Activated CD8-positive, alpha-beta T cell treated with anti-CD3 and anti-CD28 coated beads, Interleukin-2, amount 10 ng/mL, durations not matched to agents 7 days and 5 days (primary cell): ENCODE measurements at places on chromosomes 3 and 15. TPM values are rescaled to one million over a fixed set of nuclear protein-coding genes. Genes with fewer than 3 reads are reported as not detected.

- no peak for DNase-seq
These were observed 25.7 kb upstream of the CLDN16 start for GRCh38 chr3:190362258-190362657.

SETD2 gene
- 48.1 TPM for total RNA-seq

EOGT gene
- total RNA-seq = 9.4 TPM

CPEB1 gene
- 0.29 TPM for total RNA-seq

DNA sequence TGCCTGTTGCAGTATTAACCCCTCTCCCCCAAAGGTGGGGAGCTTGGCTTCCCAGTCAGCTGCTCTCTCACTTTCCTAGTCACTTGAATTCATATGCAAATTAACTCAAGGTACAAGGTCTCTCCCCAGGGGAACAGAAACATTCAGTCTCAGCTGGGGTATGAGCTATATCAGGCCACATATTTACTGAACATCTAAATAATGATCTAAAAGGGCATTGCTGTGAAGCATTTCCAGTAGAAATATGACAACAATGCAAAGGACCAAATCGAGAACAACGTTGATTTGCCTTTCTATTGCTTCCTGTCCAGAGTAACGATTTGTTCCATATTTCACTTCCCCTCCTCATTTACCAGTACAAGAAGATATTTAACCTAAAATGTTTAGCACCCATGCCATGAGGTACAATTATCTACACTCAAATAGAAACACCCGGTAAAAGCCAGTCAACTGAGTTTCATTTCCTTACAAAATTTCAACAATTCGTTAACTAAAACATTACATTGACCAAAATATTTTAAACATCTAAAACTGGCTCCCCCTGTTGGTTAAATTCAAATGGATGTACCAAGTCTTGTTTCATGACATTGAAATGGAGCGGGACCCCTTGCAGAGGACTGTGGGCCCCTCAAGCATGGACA is 36.5 kb upstream of the KLHL6 start:
- DNase-seq = no peak

DNA sequence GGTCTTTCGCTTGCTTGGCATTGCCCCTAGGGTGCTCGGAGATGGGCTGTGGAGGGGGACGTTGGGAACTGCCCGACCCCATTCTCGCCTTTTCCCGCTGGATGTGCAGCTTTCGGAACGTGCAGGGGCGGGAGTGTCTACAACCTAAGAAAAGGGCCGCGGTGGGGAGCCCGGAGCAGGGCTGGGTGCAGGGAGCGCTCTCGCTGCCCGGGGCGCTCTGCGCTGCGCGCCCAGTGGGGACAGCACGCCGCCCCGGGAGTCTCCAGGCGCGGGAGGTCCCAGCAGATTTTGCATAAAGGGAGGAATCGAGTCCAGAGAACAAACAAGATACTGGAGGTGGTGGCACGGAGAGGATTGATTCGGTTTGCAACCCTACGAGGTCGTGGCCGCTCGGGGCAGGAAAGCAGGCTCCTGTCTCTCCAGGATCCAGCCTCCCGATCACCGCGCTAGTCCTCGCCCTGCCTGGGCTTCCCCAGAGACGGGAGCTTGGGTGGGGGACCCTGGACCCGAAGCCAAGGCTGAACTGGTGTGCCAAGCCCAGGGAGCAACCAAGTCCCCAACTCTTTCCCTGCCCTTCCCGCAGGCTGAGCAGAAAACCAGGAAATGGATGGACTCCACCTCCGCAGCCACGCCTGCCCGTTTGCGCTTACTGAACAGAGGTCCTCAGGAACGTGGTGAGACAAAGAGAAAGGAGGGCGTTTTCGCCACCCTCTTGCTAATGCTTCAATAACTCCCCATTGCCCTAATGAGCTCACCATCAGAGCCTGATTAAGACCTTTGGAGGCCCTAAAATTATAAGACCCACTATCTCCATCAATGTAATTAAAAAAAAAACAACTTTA is 59.7 kb downstream of the NOX5 start:
- no peak for DNase-seq

DNA sequence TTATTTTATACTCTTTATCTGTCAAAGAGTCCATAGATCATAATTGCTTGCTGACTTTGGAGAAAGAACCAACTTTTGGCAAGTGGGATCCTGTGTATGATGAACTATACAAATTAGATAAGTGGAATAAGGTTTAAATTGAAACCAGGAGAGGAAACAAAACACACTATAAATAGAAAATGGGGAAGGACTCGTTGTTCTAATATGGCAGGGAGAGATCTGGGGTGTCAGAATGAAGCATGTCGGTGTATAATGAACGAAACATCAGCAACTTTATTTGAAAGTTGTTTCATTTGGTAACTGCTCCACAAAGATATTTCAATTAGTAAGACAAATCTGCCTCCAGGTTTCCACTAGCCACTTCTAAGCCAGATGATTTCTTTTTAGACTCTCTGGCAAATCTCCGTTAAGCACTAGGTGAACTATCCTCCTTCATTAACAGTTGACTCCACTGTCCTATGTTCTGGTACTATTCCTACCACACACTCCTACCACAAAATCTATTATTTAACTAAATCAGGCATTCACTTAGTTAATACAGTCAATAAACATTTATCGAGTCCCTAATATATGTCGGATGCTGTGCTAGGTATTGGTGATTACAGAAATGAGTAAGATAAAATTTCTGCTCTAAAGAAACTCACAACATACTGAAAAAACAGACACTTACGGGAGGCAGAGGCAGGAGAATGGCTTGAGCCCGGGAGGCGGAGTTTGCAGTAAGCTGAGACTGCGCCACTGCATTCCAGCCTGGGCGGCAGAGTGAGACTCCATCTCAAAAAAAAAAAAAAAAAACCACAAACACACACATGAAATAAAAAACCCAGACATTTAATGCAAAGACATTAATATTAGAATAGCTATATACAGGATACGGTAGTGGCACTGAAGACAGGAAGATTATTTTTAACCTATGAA is 20.1 kb downstream of the SLC15A2 start:
- DNase-seq = no peak

PLA2G4E gene
- not detected for total RNA-seq

- no peak for DNase-seq
These were observed 553 bp upstream of the RTP4 start for GRCh38 chr3:187367561-187368103.
